ENCODE measurements at places on chromosomes 13 and 19. TPM values are rescaled to one million over a fixed set of nuclear protein-coding genes. Genes with fewer than 3 reads are reported as not detected.

GRCh38 chr19:21593934-21594820, 88.8 kb downstream of the ZNF429 start:
- H3K27me3 ChIP-seq: no peaks in the 10 kb centered on the region
- DNase-seq: no peak
- no peak overlapping the region for H3K4me3 ChIP-seq
- no peaks in the 10 kb centered on the region for H3K4me1 ChIP-seq

Gene F2RL3
- total RNA-seq: not detected

Gene PCDH9
- 0.27 TPM for total RNA-seq

GRCh38 chr13:75986818-75987217, 350.7 kb downstream of the LMO7 start:
- H3K27me3 ChIP-seq: no peaks in the 10 kb centered on the region
- H3K36me3 ChIP-seq: no peaks in the 10 kb centered on the region
- no peaks in the 10 kb centered on the region for H3K4me1 ChIP-seq
- no peak overlapping the region for H3K27ac ChIP-seq

- no peaks in the 10 kb centered on the region for H3K36me3 ChIP-seq
- H3K4me3 ChIP-seq: peak overlapping the region; percentile 77
- peak overlapping the region; percentile 77 for H3K27ac ChIP-seq
- peaks cover 41% of the 10 kb centered on the region for H3K4me1 ChIP-seq
These were observed 5.4 kb downstream of the KLK1 start for GRCh38 chr19:50817941-50818858.

GRCh38 chr19:46704379-46705076, 12.4 kb downstream of the PRKD2 start:
- H3K27ac ChIP-seq: peak overlapping the region; percentile 20
- peaks cover 9% of the 10 kb centered on the region for H3K4me1 ChIP-seq
- H3K36me3 ChIP-seq: peaks cover 36% of the 10 kb centered on the region
- H3K4me3 ChIP-seq: no peak overlapping the region
- peak; percentile 71 for DNase-seq
- H3K27me3 ChIP-seq: no peaks in the 10 kb centered on the region

Gene CLC
- 2.3 TPM for total RNA-seq

Gene MEF2B
- 2.2 TPM for total RNA-seq

GRCh38 chr19:19111136-19111835, 27.0 kb downstream of the TMEM161A start:
- no peaks in the 10 kb centered on the region for H3K4me1 ChIP-seq
- no peak overlapping the region for H3K27ac ChIP-seq
- H3K36me3 ChIP-seq: no peaks in the 10 kb centered on the region
- H3K27me3 ChIP-seq: no peaks in the 10 kb centered on the region
- H3K4me3 ChIP-seq: no peak overlapping the region

Gene RAD23A
- 197 TPM for total RNA-seq

Gene TMC4
- 0.73 TPM for total RNA-seq

- peaks cover 1% of the 10 kb centered on the region for H3K27me3 ChIP-seq
- no peaks in the 10 kb centered on the region for H3K4me1 ChIP-seq
- H3K4me3 ChIP-seq: no peak overlapping the region
- no peaks in the 10 kb centered on the region for H3K36me3 ChIP-seq
These were observed 328.1 kb downstream of the TBC1D4 start for GRCh38 chr13:75153834-75154233.

DNA sequence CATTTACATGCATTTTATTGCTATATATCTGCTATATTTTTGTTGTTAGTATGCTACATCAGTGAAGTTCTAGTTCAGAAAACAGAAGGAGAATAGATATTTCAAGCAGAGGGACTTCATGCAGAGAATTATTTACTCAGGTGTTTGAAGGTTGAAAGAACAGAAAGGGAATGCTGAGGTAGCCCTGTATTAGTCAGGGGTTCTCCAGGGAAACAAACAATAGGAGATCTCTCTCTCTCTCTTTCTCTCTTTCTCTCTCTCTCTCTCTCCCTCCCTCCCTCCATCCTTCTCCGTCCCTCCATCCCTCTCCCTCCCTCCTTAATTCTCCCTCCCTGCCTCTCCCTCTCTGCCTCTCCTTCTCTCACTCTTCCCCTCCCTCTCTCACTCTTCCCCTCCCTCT, 114.3 kb upstream of the TDRD3 start:
- no peak for DNase-seq
- peaks cover 5% of the 10 kb centered on the region for H3K27me3 ChIP-seq
- H3K27ac ChIP-seq: no peak overlapping the region

DNA sequence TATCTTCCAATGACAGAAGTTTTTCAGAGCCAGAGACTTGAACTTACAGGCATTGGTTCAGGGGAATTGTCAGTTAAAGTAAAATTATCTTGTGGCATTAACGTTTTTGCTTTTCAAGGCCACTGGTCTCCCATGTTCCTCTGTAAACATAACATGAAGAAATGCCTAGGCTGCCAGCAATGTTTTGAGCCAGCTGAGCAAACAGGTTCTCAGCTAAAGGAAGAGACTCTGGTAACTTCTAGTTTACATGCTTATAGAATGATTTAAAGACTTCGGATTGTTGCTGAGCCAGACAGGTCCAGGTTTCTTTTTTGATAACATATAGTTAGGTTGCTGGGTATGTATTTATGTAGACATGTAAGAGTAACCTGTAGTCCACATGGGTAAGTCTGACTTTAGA, 35.7 kb downstream of the ZNF493 start:
- no peaks in the 10 kb centered on the region for H3K36me3 ChIP-seq
- H3K4me3 ChIP-seq: no peak overlapping the region
- H3K4me1 ChIP-seq: no peaks in the 10 kb centered on the region
- DNase-seq: no peak

Gene PODNL1
- not detected for total RNA-seq

Gene SPATA13
- 56.3 TPM for total RNA-seq

DNA sequence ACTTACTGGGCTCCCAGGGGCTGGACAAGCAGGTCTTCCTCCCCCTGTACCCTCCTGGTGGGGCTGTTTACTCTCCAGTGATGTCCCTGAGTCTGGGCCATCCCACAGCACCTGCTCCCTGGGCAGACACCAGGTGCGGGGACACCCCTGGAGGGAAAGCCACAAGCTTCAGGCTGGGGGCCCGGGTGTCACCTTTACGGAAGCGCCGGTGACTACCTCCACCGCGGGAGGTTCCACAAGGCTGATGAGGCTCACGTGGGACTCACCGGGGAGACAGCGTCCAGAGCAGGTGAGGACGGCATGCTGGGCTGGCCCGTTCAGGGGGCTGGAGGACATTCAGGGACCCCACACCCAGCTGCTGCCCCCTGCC, 24.9 kb downstream of the NFILZ start:
- H3K36me3 ChIP-seq: no peaks in the 10 kb centered on the region
- H3K27me3 ChIP-seq: peaks cover 8% of the 10 kb centered on the region
- no peak overlapping the region for H3K4me3 ChIP-seq
- H3K27ac ChIP-seq: no peak overlapping the region
- no peak for DNase-seq

- no peaks in the 10 kb centered on the region for H3K36me3 ChIP-seq
- no peaks in the 10 kb centered on the region for H3K4me1 ChIP-seq
- no peak overlapping the region for H3K4me3 ChIP-seq
- DNase-seq: no peak
These were observed 79.9 kb upstream of the MYCBP2 start for GRCh38 chr13:77406644-77407440.

GRCh38 chr13:58953638-58954037, 1210.1 kb downstream of the DIAPH3 start:
- no peaks in the 10 kb centered on the region for H3K36me3 ChIP-seq
- H3K27ac ChIP-seq: no peak overlapping the region
- H3K27me3 ChIP-seq: no peaks in the 10 kb centered on the region
- H3K4me3 ChIP-seq: no peak overlapping the region

DNA sequence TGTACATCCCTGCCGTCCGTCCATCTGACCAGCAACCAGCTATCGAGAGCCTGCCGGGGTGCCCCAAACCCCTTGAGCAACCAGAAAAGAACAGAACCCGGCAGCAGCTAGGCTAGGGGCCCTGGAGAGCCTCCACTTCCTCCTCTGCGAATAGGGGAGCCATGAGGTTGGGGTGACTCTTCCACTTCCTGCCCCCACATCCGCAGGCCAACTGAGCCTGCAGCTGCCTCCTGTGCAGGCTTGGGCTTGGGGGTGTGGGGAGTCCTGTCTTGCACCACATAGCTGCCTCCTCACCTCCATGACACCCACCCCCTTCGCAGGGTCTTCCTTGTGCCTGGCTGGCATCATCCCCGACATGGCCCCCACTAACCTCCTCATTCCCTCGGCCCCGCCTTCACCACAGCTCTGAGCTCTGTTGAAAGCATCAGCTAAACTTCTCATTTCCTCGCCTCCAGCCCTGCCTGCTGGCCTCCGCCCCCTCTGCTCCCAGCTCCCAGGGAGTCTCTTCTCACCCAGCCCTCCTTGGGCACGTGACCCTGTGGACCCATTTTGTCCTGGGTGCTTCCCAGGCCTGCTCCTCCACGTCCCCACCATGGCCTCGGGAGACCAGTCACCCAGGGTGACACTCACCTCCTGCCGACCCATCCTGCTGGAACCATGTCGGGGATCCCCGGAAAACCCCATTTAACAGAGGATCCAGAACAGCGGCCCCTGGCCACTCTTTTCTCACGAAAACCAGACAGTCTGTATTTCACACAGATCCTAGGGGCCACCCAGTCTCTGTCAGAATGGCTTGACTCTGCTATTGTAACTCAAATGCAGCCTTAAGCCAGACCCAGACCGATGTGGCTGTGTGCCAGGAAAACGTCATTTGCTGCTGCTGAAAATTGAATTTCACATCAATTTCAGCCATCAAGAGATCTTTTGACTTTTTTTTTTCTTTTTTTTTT, 50.4 kb downstream of the MYO9B start:
- peak; percentile 77 for DNase-seq
- H3K27ac ChIP-seq: peak overlapping the region; percentile 97
- H3K4me1 ChIP-seq: peaks cover 59% of the 10 kb centered on the region
- H3K27me3 ChIP-seq: no peaks in the 10 kb centered on the region

Gene MYH14
- total RNA-seq: not detected

DNA sequence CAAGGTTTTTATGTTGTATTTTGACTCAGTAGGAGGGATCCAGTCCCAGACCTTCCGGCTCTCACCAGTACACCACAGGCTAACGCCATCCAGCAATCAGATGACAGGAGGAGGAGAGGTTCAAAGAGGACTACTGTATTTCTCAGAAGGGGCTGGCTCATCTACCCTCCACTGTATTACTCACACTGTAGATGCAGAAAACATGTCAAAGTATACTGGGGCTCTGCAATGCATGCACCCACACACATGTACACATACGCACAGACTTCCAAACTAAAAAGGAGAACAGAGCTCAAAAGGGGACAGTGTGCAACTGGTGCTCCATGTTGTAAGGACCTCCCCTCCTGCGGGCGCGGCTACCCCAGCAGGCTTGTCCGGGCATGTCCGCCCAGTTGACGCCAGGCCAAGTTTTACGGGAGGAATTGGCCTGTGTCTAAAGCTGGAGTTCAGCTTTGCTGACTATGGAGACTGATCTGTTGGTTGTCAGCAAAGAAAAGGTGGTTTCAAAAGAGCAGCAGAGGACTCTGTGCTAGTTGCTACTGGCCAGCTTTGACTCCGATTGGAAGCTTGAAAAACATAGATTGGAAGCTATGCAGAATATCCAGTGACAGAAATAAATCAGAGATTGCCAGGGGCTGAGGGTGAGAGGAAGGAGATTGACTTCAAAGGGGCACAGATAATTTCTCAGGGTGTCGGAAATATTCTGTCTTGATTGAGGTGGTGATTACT, 314.2 kb downstream of the DLEU7 start:
- peaks cover 19% of the 10 kb centered on the region for H3K27me3 ChIP-seq
- peaks cover 2% of the 10 kb centered on the region for H3K36me3 ChIP-seq
- DNase-seq: no peak
- H3K4me3 ChIP-seq: no peak overlapping the region

DNA sequence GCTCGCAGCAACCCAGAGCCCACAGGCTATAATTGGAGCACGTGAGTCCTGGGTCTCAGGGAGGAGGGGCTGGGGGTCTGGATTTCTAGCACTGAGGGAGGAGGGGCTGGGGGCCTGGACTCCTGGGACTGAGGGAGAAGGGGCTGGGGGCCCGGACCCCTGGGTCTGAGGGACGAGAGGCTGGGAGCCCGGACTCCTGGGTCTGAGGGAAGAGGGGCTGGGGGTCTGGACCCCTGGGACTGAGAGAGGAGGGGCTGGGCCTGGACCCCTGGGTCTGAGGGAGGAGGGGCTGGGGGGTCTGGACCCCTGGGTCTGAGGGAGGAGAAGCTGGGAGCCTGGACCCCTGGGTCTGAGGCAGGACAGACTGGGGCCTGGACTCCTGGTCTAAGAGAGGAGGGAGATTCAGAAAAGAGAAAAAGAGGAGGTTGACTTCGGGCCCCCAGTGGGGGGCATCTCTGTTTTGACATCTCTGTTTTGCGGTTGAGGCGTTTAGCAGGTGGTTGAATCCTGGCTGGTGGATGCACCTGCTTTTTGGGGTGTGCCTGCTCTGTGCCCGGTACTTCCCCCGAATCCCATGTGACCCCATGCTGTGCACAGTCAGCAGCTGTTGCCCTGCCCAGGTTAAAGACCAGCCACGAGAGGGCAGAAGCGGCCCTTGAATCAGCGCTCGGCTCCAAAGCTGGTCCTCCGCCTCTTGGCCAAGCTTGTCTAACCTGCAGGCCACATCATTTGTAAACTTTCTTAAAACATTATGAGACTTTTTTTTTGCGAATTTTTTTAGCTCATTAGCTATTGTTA, 10.5 kb downstream of the PVR start:
- peaks cover 13% of the 10 kb centered on the region for H3K4me1 ChIP-seq
- no peak overlapping the region for H3K27ac ChIP-seq
- H3K27me3 ChIP-seq: no peaks in the 10 kb centered on the region
- peak; percentile 66 for DNase-seq

DNA sequence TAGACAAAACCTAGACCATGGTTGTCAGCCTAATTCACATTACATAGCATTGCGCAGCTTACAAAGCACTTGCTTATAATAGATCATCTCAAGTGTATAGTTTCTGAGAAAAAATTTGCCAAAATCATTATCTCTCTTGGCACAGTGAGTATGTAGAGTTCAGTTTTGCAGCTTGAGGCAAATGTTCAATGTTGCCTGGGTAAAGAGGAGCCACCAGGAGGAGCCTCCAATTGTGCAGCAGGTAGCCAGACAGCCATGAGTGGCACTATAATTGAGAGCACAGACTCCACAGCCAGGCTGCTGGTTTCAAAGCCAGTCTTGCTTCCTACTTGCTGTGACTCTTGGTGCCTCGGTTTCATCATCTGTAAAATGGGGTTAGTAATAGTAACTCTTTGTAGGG, 24.0 kb upstream of the OLFM4 start:
- H3K4me1 ChIP-seq: peaks cover under 1% of the 10 kb centered on the region
- H3K27ac ChIP-seq: no peak overlapping the region
- H3K36me3 ChIP-seq: no peaks in the 10 kb centered on the region
- no peaks in the 10 kb centered on the region for H3K27me3 ChIP-seq
- no peak overlapping the region for H3K4me3 ChIP-seq

GRCh38 chr19:3499738-3500428, 591 bp downstream of the DOHH start:
- peaks cover 2% of the 10 kb centered on the region for H3K27me3 ChIP-seq
- H3K36me3 ChIP-seq: peaks cover 17% of the 10 kb centered on the region
- peak overlapping the region; percentile 97 for H3K27ac ChIP-seq
